ENCODE measurements at places on chromosomes 12 and 14.
A peak's percentile ranks its signal among the peaks of the same experiment; 100 is the strongest.

DNA sequence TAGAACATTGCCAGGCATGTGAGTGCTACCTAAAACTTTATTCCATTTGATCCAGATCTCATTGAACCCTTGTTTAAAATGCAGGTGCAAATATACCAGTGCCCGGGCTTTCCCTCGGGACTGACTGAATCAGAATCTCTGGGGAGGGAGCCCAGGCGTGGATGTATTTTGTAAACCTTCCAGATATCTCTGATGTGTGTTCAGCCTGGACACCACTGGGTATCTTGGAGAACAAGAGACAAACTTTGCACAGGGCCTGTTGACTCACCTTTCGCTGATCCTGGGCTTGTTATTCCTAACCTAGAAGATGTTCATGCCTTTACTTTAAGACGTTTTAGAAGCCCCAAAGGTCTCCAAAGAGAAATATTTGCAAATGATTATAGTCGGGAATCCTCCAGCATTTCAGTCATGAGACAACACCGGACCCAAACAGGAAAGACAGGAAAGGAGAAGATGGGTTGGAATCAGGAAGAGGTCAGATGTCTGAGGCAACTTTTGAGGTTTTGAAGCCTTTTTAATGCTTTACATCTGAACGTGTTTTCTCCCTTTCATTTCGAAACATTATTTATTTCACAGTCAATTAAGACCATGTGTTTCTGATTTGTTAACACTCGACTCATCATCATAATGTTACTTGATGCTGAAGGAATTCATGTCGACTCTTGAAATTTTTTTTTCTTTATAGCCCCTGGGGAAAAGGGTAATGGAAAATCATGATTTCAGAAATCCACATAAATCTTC, 118.6 kb downstream of the PLXNC1 start:
- no peak for DNase-seq

DNA sequence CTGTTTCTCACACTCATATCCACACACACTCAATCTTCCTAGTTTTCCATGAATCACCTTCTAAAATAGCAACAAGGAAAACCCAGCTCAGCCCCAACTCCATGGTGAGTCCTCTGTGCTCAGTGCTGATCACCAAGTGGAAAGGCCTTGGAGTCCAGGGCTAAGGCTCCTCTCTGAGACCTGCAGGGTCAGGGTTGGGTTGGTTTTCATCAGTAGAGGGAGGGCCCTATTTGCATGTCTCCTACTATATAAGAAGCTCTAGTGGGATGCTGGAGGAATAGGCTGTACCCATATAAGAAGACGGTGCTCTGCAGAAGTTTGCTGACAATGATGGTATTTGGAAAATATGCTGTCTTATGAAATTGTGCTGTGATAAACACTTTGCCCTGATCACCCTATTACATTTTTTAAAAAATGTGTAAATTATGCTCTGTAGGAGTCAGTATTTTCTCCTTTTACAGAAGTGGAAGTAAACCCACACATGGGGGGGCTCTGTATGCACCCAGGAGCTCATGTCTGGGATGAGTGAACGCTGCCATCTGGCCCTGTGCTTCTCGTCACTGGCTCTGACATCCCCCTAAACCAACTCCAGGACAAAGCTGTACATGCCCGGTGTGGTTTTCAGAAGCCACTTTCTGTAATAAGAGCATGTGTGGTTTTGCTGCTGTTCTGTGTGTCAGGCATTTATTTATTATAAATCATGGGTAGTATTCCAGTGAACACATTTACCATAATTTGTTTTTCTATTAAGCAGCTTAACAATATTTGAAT, 536.3 kb downstream of the TMEM121 start:
- DNase-seq = no peak

DNA sequence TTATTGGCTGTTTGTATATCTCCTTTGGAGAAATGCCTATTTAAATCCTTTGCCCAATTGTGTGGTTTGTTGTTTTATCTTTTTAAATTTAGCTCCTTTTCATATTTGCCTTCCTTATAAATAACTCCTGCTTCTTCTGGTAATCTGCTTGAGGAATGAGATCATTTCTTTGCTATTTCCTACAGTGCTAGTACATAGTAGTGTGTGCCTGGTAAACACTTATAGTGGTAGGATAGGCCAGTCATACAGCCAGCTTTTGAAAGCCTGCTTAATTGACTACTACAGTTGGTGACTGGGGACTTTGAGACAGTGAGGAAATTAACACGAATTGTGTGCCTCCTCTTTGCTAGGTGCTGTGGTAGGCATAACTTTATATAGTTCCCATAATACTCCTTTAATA, 68.7 kb downstream of the BORCS5 start:
- DNase-seq = no peak

DNA sequence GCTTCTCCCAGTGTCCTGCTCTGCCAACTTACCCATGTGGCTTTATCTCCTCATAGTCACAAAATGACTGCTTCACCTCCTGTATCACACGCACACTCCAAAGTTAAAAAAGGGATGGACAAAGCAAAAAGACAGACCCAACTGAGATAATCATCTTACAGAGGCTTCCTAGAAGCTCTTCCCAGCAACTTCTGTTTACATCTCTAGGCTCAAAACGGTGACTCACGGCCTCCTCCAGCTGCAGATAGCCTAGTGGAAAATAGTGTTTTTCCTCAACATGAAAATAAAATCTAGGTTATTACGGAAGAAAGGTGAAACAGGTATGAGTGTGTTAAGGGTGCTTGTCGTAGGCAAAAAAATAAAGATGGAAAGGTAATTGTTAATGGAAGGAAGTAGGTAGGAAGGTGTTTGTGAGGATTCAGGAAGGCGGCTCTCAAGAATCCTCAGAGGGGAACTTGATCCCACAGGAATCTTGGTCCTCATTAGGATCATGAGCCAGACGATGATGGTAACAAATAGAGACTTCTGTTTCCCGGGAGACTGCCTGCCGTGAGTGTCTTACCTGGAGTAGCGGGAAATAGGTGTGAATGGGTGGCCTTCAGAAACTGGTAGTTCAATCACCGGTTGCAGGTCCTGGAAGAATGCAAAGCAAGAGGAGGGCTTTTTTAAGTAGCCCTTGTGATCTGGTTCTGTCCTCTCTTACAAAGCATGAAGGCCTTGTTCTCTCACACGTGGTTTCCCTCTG, 487.5 kb upstream of the TMEM132C start:
- DNase-seq = no peak

DNA sequence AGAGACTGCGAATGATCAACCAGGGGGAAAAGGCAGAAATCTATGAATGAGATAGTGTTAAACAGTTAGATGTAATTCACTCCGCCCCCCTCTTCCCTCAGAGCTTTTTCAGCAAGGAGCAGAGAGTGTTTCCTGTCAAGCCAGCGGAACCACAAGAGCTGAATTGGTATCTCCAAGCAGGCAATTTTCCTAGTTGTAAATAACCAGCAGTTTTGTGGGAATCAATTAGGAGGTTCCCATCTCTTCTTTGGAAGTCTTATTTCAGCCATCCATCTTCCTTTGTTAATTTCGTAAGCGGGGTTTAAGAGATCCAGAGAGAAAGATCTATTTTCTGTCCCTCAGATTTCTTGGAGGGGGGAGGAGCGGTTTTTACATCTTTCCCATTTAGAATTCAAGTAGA, 178.0 kb downstream of the FOXN3 start:
- no peak for DNase-seq

- no peak for DNase-seq
Measured at GRCh38 chr14:81834308-81834707, 300.7 kb upstream of the SEL1L start.

GRCh38 chr14:75559045-75559444, 19.4 kb upstream of the FLVCR2 start:
- DNase-seq = no peak

GRCh38 chr12:19483727-19484126, 44.4 kb downstream of the AEBP2 start:
- DNase-seq = no peak

GRCh38 chr12:60144395-60144794, 548.6 kb downstream of the SLC16A7 start:
- DNase-seq = no peak

DNA sequence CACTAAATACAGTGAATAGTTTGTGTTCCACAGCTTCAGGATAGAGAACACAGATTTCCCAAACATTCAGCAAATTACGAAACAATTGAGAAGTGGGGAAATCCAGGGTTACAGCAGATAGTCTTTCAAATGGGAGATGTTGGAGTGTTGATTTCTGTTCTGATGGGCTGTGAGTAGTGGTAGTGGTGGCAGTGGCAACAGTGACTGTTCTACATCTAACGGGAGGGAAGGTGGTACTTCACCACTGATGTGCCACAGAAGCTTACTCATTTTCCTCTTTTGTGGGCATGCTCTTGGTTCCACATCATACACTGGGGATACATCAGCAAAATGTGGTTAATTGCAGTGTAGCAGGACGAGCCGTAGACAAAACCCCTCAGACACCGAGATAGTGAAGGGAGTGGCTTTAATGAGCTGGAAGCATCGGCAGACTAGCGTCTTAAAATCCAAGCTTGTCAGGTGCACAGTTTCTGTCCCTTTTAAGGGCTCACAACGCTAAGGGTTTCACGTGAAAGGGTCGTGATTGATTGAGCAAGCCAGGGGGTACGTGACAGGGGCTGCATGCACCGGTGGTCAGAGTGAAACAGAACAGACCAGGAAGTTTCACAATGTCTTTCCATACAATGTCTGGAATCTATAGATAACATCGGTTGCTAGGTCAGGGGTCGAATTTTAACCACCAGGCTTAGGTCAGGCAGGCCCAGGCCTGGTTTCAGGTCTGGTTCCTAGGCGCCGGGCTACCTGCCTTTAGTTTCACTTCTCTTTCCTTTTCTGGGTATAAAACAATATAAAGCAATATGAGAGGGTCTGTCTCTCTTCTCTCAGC, 330.6 kb upstream of the FBXO33 start:
- no peak for DNase-seq

DNA sequence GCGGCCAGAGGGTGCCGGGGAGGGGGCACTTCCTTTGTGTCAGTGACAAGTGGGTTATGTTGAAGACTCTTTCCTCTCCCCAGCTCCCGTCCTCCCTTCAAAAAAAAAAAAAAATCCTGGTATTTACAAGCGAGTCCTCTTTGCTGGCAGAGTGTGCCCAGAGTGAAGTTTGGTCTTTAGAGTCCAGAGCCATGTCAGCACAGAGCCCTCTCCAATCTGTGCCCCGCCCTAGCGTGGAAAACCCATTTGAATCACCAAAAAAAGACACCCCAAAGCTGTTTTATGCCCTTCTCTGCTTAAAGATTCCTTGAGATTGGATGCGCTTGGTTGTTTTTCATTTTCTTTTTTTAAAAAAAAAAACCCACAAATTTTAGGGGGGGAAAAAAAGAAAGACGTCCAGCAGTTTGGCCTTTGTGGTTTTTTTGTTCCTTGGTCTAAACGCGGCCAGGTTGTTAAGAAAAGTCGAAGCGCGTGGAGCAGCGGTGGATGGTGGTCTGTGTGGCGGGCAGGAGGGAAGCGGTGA, 3.3 kb downstream of the NKX2-1 start:
- DNase-seq = no peak

GRCh38 chr14:91367173-91368171, 50.1 kb downstream of the CCDC88C start:
- peak; percentile 64 for DNase-seq

DNA sequence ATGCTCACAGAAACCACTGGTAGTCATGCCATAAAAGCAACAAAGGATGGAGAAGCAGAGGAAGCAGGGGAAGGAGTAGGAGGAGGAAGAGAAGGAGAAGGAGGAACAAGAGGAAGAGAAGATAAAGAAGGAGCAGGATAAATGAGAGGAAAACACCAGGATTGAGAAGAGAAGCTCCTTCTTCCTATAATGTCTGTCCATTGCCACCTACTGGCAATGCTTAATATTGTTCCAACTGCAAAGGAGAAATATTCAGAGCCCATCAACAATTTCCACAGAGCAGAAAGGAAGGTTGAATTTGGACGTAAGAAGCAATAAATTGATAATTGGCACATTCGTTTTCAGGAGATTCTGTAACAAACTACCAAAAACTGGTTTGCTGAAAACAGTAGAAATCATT, 898.4 kb downstream of the SLC16A7 start:
- no peak for DNase-seq

DNA sequence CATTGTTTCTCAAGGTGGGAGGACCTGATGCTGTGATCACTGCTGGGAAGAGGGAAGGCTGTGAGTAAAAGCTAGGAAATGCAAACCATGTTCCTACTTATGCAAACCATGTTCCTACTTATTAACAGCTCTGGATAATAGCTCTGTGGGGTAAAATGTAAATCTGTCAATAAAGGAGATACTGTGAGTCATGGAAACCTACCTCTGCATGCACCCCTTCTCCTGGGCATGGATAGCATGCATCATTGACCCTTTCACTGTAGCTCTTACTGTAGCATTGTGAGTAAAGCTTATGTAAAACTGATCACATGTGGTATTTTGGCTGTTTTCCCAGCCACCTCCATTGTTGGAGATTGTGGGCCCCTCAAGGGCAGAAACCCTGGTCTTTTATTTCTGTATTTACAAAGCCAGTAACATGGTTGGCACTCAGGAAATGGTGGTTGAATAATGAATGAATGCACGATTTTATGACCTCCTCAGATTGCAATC, 253.7 kb downstream of the GRIN2B start:
- no peak for DNase-seq

DNA sequence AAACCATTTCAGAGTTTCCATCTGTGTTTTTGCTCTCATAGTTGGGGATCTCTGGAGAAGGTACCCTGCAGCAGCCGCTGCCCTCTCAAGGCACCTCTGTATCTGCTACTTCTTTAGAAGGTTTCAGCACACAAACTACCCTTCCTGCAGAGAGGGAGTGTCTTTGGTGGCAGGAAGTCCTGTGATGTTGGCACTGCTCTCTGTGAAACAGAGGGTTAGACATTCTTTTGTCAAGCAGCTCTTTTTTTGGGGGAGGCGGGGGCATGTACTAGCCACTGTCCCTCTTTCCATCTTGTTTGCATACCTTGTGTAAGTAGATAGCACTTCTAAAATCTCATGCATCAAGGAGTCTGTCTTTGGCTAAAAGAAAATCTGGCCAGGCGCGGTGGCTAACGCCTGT, 352.6 kb downstream of the BMP4 start:
- DNase-seq = no peak

- DNase-seq = peak; percentile 32
Measured at GRCh38 chr14:105860615-105861580, 334.5 kb downstream of the TMEM121 start.

- no peak for DNase-seq
Measured at GRCh38 chr14:75559451-75560222, 18.8 kb upstream of the FLVCR2 start.

- DNase-seq = no peak
Measured at GRCh38 chr12:102182635-102183034, 15.0 kb downstream of the PMCH start.

DNA sequence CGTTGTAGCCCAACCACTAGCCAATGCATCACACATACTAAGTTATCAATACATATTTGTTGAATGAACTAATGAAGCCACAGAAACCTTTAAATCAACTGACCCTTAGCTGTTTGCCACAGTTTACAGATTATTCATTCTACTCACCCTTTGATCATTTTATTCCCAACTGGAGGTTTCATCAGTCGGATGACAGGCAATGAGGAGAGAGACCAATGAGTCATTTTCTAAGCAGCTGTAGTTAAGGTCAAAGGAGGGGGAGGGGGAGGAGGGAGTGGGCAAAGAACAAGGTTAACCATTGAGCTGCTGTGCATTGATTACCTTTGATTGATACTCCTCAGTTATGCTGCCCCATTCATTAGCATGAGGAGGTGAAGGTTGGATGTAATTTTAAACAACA, 469.5 kb downstream of the VRK1 start:
- DNase-seq = no peak
